ENCODE measurements at places on chromosomes 1 and 21.

DNA sequence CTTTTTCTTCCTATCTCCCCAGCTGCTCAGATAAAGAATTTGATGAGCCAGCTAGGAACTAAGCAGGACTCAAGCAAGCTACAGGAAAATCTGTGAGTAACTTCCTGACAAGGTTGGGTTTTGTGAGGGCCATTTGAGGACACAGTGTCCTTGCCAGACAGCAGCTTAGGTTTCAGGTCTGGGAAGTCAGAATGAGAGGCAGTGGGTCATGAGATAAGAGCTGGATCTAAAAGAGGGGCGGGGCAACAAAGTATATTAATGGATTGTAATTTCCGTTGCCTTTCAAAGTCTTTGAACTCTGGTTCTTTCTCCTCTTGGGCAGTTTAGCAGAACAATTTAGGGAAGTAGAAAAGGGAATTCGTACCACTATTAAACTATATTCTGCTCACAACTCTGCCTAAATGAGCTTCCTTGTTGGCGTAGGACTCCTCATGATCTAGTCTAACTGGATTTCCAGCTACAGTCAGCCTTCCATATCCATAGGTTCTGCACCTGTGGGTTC is 16.6 kb downstream of the STX12 start:
- no peak for DNase-seq

- DNase-seq: no peak
These were observed 4.0 kb downstream of the CRNN start for GRCh38 chr1:152410028-152410427.

DNA sequence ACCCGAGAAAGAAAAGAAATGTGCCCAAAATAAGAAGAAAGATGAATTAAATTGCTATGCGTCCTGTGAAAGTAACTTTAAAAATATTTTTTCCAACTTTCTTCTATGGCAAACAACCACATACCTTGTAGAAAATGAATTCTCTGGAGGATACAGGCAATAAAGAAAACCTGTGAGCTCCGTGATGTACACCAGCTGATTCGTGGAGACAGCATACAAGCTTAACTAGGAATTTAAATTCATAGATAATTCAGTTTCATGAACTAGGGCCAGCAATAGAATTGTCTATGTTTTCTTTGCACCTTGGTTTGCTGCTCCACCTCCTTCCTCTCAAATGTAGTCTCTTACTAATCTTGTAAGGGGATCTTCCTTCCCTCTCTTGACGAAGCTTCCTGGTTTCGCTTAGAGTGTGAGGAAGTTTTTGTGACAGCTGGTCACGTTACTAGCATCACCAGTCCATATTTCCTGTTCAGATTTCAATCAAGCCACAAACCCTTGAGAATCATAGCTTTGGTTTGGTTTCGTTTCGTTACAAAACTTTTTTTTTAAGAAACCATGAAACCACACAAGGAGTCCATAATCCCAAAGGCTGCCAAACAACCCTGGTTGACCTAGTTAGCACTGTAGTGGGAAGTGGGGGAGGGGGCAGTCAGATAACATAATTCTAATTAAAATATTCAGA is 35.8 kb downstream of the GREM2 start:
- no peak for DNase-seq

DNA sequence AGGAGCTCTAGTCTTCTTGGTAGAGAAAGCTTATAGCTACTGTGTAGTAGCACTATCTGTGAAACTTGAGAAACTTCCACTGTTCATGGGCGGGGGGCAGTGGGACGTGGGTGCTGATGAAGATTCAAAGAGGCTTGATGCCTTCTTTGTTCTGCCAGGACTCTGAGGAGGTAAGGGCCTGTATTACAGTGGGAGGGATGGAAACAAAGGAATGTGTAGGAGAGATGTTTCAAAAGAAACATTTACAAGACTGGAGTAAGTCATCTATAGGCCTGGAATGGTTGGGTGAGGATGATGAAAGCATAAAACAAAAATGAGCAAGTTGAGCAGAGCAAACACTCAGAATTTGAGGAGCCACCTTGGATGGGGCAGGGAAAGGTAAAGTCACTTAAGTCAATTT is 89.4 kb downstream of the C1orf21 start:
- no peak for DNase-seq

DNA sequence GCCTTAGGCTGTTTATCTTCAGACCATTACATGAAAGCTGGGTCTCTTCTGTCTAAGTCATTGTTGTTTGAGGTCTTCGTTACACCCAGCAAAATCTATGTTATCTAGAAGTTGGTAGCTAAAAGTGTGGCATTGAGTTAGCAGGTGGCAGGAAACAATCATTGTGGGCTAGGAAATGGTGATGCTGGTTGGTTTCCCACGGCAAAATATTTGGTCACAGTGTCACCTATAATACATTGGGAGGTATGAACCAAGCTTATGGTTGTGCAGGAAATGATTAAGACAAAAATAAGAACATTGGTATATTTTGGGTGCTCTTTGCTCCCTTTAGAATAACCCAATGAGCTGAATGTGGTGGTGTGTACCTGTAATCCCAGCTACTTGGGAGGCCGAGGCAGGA is 169.7 kb downstream of the TRIM33 start:
- DNase-seq: no peak

DNA sequence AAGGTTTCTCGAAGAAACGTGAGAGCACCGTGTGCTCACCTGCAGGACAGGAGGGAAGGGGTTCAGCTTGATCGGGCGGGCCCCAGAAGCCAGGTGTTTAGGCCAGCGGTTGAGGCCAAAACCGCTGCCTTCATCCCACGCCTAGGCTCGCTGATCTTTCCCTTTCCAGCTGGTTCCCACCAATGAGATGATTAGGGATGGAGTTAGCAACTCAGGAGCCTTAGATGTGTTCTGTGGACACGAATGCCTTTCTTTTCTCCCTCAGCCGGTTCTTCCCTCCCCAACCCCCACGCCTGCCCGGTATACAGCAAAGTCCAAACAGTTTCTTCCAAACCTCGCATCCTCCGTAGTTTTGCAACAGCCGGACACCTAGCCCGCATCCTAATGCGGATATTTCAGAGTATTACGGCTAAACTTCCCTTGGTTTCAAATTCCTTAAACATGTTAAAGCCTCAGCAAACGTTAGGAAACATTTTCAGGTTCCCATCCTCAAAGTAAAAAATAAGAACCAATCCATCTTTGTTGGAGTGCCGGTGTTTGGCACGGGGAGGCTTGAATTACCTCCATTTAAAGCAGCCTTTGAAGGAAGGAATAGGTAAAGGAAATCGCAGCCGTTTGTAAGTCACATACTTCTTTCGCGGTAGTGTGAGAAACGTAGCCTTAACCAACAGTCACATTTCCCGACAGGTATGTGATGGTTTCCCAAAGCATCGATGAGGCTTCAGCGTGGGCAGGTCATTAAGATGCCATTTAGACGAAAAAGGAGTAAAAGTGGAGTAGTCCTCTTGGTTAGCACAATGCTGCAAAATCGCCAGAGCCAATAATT is 1.1 kb downstream of the LRRC8C start:
- DNase-seq: no peak

GRCh38 chr1:224541072-224541790 is 74.9 kb upstream of the CNIH3 start:
- DNase-seq: no peak

DNA sequence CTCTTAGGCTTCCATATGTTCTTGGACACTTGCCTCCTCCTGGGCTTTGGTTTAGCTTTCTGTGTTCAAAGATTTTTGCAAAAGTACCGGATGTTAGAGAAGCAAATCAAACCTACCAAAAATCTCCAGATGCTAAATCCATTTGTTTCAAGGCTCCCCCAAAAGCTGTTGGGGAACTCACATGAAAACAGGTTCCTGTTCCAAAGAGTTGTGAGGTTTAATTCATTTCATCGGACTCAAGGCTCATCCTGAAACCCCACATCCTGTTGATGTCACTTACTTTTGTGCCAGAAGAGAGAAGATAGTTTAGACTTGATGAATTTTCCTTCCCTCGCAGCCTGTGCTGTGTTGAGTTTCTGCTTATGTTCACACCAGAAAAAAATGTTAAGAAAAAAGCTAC is 41.7 kb upstream of the RXRG start:
- no peak for DNase-seq

GRCh38 chr1:205260948-205261732 is 33.4 kb downstream of the TMCC2 start:
- no peak for DNase-seq

GRCh38 chr1:163321311-163322305 is at the start of gene NUF2:
NUF2 (plus strand) TSS chr1:163321954; CDS start chr1:163326052, 4,098 bp downstream.
- DNase-seq: peak; percentile 98

DNA sequence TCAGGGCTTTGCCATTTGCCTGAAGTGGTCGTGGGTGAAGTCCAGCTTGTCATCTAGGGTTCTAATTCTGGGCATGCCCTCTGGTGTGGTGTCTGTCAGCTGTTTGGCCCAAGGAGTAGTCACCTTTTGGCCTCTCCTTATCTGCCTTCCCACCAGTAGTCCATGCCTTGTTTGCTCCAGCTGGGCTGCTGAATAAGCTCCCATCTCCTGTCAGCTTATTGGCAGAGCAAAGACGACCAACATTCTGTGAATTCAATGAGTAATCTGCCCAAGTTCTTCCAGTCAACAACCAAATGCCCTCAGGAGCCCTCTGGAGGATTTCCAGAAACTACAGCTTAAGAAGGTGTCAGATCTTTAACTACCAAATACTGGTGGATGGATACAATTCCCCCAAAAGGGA is 7.0 kb downstream of the BCAN start:
- DNase-seq: no peak

DNA sequence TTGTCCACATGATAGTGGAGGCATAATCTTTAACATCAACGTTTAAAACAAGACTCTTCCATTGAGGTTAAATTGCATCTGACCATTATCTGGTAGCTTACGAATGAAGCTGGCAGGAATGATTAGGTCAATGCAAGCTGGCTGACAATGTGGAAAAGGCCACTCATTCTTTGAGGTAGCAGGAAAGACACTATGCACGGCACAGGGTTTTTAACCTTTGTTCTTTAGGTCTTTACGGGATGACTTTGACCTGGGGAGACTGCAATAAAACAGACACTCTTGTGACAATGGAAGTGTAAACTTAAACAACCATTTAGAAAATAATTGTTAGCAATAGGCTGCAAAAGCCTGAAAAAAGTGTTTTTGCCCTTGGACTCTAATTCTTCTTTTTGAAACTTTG is 193.8 kb upstream of the FOXD3 start:
- no peak for DNase-seq

DNA sequence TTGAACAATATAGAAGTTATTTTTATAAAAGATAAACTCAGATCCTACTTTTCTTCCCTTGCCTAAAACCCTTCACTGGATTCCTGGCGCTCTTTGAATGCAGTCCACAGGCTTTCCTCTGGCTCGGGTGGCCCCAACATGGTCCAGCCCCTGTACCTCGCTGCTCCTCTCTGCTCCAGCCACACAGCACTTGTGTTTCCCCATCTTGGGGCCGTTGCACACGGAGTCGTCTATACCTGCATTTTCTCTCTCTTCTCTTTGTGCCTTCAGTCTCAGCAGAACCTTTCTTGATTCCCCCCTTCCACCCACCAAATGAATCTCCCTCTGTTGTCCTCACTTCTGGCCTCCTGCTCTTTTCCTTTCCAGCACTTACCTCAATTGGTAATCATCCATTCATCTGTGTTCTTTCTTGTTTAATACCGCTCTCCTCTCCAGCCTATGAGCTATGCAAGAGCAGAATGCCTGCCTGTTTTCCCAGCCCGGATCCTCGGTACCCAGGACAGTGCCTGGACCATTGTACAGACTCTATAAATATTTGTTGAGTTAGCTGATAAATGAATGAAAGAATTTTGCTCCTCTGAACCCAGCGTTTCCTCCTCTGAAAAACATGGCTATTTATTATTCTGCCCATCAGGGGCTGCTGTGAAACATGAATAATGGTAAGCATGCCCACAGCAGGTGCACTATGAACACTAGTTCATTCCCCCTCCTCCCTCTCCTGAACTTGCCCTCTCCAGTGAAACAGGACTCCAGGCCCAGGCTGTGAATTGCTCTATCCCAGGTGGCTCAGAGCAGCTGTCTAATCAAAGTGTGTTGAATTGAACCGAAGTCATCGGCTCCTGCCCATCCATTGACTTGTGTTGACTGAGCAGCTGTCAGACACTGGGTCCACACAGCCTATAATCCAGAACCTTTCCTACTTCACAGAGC is 266.9 kb downstream of the PTPRU start:
- DNase-seq: no peak

DNA sequence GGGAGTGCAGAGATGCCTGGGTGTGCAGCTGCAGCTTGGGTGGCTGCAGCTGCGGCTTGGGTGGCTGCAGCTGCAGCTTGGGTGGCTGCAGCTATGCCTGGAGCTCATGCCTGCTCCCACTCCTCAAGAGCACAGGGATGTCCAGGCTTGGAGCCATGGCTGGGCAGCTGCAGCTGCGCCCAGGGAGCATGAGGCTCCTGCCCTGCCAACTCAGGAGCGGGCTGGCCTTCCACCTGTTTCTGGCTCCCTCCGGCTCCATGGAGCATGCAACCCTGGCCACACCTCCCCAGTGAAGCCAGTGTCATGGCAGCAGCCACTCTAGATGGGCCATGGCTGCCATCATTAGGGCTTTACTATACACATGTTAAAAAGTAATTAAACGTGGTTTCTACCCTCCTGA is 21.1 kb downstream of the GBP1 start:
- DNase-seq: no peak

DNA sequence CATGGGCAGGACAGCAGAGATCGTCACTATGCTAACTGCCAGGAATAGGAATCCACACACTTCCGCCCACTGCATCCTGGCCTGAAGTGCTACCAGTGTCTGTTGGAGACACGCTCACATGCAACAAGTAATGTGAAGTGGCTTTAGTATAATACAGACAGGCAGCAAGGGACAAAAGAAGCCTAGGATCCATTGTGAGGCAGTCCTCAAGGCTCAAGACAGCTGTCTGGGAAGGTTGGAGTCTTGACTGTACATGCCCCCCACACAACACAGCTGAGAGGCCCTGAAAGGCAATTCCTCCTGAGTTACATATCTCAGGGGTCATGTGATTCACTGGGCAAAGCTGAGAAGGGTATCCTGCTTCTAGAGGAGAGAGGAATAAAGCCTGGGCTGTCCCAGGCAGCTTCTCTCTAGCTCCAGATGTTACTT is 39.9 kb upstream of the CD1D start:
- DNase-seq: no peak

DNA sequence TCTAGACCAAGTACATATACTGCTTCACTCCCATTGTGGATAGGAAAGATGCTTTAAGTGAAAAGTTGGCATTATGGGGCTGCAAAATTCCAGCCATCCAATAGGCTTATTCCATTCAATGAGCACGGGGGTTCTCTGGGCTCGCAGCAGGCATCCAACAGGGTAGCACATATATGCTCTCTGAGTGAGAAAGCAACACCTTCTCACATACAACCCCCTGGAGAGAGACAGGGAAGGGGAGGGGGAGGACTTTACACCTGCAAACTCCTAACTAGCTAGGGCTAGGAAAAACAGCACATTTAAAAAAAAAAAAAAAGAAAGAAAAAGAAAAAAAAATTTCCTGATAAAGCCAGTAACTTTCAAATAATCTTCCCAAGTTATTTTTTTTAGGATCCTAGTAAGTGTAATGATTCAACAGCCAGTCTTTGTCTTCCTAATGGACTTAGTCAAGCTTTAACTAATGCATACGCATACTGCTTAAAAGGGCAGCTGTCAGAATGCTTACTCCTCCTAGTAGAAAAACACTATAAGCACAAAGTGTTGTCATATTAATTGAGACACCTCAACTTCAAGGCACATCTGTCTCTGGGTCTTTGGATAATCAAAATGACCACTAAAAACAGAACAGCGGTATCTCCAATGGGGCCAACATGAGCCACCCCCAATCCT is 18.7 kb downstream of the PSMB2 start:
- no peak for DNase-seq

- no peak for DNase-seq
These were observed 480.0 kb upstream of the USP24 start for GRCh38 chr1:55695151-55695550.
